LoVo (cell line): ENCODE measurements at places on chromosomes 2 and 18.

DNA sequence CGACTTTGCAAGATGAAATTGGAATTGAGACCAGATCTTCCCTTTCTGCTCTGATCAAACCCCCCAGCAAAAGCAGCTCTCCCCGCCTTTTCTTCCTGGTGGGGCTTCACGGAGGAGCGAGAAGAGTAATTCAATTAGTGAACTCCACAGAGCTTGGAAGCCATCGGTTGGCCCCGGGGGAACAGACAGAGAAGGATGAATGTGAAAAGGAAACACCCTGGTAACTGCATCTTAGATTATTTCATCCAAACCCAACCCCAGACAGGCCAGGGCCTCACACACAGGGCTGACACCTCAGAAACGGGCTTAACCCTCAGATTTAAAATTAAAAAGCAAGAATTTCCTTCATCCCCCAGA, 18.3 kb downstream of the SMAD7 start:
- DNase-seq, result no peak

DNA sequence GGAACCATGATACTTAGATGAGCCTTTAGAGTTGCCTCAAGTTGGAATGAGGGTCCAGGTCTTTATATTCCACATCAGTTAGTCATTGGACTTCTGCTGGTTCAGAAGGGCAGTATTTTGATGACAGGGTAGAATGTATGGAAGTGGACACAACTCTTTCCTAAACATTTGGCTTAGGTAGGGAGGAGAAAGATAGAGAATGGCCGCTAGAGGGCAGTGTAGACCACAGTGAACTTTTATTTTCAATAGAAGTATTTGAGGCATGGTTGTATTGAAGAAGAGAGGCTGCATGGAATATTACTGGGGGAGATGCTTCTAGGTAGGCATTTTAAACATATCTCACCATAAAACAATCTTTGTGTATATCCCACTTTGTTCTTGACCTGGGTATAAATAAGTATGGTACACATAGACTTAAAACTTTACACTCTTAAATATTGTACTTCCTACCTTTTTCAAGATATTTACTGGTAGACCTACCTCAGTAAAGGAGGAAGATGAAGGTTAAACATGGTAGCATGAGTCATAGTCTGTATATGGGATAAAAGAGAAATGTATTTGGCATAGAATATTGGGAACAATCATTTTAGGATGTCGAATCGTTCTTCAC, 497.6 kb upstream of the FAM98A start:
- peak; percentile 55 for DNase-seq

DNA sequence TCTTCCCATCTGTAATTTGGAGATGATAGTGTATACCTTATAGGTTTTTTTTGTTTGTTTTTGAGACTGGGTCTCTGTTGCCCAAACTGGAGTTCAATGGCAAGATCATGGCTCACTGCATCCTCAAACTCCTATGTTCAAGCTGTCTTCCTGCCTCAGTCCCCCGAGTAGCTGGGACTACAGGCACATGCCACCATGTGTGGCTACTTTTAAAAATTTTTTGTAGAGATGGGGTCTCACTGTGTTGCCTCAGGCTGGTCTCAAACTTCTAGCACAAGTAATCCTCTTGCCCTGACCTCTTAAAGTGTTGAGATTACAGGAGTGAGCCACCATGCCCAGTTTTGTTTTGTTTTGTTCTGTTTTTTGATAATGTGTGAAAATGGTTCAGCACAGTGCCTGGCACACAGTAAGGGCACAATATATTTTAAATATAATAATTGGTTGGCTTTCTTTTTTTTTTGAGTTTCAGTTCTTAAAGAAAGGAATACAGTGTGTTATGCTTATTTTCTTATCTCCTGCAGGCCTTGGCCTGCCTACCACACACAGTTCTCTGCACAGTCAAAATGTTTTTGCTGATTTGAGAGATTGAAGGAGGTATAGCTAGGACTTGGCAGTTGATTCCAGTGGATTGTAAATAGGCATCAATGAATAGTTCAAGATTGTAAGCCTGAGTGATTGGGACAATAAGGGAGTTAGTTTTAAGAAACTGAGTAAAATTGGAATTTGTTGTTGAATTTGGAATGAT, 6.1 kb downstream of the ACTR3 start:
- DNase-seq, result no peak

DNA sequence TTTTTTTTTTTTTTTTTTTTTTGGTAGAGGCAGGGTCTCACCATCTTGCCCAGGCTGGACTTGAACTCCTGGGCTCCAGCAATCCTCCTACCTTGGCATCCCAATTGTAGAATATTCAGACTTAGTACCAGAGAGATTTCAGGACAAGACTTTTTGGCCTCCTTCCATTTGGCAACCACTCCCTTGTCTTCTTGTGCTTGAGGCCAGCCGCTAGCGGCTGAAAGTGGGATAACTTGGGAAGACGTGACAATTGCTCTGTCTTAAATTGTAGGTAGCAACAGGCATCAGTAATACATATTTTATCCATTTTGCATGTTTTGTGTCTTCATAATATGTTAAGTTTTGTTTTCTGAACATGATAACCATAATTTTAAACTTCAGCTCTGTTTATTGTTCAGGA, 53.3 kb upstream of the TTN start:
- DNase-seq, result no peak

- DNase-seq, result no peak
These were observed 48.1 kb downstream of the SLC4A1AP start for GRCh38 chr2:27711804-27712203.

DNA sequence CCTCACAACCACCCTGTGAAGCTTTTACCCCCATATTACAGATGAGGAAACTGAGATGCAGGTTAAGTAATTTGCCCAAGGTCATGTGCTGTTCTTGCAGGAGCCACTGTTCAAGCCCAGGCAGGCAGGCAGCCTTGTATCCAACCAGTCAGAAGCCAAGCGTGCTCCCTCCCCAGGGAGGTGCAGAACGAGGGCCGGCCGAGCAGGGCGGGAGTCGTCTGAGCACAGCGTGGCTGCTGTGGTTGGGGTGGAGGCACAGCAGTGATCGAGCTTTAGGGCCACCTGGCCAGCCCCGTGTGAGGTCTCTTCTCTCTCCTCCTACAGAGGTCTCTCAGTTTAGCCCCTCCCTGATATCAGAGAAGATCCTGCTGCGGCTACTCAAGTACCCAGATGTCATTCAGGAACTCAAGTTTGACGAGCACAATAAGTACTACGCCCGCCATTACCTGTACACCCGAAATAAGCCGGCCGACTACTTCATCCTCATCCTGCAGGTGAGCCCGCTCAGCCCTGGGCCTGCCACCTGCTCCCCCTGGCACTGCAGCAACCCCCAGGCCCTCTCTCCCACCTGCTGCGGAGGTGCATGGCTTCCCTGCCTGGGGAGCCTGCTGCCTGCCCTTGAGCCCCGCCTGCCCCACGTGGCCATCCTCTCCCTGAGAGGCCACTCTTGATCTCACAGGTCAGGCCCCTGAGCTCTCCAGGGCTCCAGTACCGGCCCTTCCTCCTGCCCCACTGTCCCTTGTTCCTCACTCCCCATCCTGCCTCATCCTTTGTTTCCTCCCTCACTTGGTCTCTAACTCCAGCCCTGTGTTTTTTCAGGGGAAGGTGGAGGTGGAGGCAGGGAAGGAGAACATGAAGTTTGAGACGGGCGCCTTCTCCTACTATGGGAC, 17.1 kb upstream of the CNNM3 start:
- DNase-seq, result no peak

- DNase-seq, result peak; percentile 24
These were observed 178.7 kb downstream of the FMNL2 start for GRCh38 chr2:152513681-152514080.
